ENCODE measurements at places on chromosomes 7 and 10.

DNA sequence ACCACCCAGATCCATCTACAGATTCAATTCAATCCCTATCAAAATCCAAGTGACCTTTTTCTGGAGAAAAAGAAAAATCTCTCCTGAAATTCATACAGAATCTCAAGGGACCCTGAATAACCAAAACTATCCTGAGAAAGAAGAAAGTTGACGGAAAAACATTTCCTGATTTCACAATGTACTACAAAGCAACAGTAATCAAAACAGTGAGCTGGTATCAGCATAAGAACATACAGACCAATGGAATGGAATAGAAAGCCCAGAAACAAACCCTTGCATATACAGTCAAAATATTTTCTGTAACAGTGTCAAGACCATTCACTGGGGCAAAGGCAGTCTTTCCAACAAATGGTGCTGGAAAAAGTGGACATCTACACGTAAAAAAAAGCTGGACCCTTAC, 89.9 kb downstream of the JMJD1C start:
- DNase-seq: no peak
- no peaks in the 10 kb centered on the region for H3K36me3 ChIP-seq
- H3K4me1 ChIP-seq: no peaks in the 10 kb centered on the region
- no peak overlapping the region for H3K27ac ChIP-seq
- H3K4me3 ChIP-seq: no peak overlapping the region
- H3K27me3 ChIP-seq: no peaks in the 10 kb centered on the region

DNA sequence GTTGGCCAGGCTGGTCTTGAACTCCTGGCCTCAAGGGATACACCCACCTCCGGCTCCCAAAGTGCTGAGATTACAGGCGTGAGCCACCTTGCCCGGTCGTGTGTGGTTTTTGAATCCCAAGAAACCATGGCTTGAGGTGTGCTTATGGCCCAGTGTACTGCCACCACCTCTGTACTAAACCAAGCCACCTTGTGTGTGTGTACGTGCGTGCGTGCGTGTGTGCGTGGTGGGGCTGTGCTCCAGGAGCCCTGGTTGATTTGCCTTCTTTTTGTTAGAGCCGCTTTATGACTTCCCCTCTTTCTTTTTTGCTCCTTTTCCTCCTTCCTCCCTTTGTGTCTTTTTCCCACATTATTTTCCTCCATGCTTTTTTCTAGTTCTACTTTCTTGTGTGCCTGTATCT, 121.4 kb downstream of the CAMK1D start:
- no peaks in the 10 kb centered on the region for H3K4me1 ChIP-seq
- H3K4me3 ChIP-seq: no peak overlapping the region
- DNase-seq: no peak

DNA sequence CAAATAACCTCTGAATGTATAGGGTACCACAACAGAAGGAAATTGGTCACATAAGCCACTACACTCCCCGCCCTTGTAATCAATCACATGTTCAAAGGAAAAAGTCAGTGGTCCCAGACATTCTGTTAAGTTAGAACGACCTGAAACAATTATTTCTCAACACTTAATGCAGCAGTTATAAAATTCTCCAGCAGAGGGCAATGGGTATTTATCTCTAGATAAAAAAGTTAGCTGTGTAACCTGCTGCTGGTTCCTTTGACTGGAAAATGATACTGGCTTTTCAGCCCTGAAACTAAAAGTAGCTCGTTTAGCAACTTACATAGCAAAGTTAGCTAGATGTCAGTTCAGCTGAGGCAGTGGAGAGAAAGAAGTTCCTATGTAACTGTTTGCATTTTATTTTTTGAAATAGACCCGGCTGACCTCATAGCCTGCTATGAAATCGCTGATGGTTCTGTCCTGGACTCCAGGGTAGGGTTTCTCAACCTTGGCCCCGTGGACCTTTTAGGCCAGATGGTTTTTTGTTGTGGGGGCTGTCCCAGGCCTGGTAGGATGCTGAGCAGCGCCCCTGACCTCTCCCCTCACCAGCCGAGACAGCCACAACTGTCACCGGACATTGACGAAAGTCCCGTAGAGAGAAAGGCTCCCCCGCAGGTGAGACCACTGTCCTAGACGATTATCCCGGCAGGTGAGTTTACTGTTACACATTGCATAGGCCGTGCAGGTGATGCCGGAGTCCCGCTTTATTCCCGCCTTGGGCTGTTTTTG, 40.2 kb upstream of the PROSER2 start:
- H3K4me3 ChIP-seq: no peak overlapping the region
- H3K27me3 ChIP-seq: no peaks in the 10 kb centered on the region
- H3K36me3 ChIP-seq: no peaks in the 10 kb centered on the region
- no peak overlapping the region for H3K27ac ChIP-seq

- no peaks in the 10 kb centered on the region for H3K4me1 ChIP-seq
- H3K27me3 ChIP-seq: no peaks in the 10 kb centered on the region
- H3K4me3 ChIP-seq: no peak overlapping the region
- H3K36me3 ChIP-seq: peaks cover 79% of the 10 kb centered on the region
Measured at GRCh38 chr10:381805-382204, 246.6 kb downstream of the ZMYND11 start.

DNA sequence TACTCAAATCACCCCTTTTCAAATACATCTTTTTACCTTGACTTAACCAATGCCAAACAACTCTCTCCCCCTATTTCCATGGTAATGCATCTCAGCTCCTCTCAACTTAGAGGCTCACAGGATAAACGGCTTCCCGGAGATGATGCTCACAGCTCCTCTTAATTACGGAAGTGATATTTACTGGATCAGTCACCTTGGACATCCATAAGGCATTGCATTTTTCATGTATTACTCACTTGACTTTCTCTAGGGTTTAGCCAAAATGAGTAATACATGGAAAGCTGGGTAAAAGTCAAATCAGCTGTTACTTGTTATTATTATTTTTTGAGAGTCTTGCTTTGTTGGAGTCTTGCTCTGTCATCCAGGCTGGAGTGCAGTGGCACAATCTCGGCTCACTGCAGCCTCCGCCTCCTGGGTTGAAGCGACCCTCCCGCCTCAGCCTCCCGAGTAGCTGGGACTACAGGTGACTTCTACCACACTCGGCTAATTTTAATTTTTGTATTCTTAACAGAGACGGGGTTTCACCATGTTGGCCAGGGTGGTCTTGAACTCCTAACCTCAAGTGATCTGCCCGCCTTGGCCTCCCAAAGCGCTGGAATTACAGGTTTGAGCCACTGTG, 73.3 kb upstream of the RHEB start:
- no peak overlapping the region for H3K4me3 ChIP-seq
- no peak for DNase-seq
- H3K27me3 ChIP-seq: no peaks in the 10 kb centered on the region
- no peak overlapping the region for H3K27ac ChIP-seq

- no peaks in the 10 kb centered on the region for H3K36me3 ChIP-seq
- H3K27ac ChIP-seq: no peak overlapping the region
- no peaks in the 10 kb centered on the region for H3K27me3 ChIP-seq
- no peaks in the 10 kb centered on the region for H3K4me1 ChIP-seq
- no peak overlapping the region for H3K4me3 ChIP-seq
Measured at GRCh38 chr7:110507369-110507768, 583.6 kb upstream of the LRRN3 start.

DNA sequence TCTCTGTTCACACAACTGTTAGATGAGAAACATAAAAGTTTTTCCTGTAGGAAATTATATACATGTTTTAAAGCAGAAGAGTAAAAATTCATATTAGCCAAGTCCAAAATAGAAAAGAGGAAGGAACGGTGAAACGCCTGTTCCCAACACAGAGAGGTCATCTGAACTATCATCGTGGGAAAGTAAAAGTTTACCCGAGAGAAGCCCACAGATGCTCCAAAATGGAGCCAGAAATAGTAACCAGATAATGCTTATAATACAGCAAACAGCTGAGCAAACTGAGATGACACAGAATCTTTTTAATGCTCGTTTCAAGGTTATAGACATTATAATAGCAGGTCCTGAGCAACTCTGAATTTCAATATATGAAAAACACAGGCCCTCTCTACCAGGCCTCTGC, 24.5 kb downstream of the FRMD4A start:
- H3K27ac ChIP-seq: no peak overlapping the region
- peaks cover 30% of the 10 kb centered on the region for H3K27me3 ChIP-seq
- no peaks in the 10 kb centered on the region for H3K36me3 ChIP-seq
- H3K4me3 ChIP-seq: no peak overlapping the region
- no peaks in the 10 kb centered on the region for H3K4me1 ChIP-seq

DNA sequence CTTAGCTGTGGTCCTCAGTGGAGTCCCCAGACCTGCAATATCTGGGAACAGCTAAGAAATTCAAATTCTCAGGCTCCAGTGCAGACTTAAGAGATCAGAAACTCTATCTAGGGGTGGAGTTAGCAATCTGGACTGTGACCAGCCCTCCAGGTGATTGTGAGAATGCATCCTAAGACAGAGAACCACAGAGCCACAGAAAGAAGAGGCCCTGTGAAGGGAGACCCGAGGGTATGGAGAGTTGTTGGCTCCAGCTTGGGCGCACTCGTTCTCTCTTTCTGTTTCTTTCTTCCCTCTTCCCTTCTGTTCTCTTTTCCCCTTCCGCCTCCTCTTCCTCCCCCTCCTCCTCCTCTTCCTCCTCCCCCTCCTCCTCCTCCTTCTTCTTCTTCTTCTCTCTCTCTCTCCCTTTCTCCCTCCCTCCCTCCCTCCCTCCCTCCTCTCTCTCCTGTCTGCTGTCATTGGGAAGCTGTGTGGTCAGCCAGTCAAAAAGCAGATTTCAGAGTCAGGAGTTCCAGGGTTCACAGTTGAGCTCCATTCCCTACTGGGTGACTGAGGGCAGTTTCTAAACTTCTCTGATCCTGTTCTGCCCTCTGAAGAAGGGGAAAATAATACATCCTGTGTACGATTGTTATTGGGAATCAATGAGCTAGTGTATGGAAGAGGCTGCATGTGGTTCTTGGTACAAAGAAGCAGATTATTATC, 62.1 kb upstream of the STEAP1B start:
- no peak overlapping the region for H3K4me3 ChIP-seq
- peaks cover 4% of the 10 kb centered on the region for H3K4me1 ChIP-seq
- DNase-seq: no peak
- peaks cover 14% of the 10 kb centered on the region for H3K27me3 ChIP-seq
- H3K27ac ChIP-seq: peak overlapping the region; percentile 58

DNA sequence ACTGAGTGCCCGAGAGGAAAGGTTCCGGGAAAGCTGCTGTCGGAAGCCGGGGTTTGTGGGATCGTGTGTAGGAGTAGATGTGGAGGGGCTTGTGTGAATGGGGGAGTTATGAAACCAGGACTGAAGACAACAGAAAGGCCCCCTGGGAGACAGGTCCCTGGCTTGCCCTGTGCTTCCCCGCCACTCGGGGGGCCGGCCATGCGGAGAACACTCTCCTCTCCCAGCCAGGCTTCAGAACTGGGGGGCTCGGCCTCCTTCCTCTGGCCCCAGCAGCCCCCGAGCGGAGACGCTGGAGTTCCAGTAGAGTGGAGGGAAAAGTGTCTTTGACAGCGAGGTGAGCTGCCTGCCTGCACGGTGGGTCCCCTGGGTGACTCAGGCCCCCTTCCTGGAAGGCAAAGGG, 185.0 kb downstream of the MGMT start:
- no peaks in the 10 kb centered on the region for H3K4me1 ChIP-seq
- H3K27ac ChIP-seq: no peak overlapping the region
- no peaks in the 10 kb centered on the region for H3K36me3 ChIP-seq
- no peak overlapping the region for H3K4me3 ChIP-seq
- no peaks in the 10 kb centered on the region for H3K27me3 ChIP-seq

DNA sequence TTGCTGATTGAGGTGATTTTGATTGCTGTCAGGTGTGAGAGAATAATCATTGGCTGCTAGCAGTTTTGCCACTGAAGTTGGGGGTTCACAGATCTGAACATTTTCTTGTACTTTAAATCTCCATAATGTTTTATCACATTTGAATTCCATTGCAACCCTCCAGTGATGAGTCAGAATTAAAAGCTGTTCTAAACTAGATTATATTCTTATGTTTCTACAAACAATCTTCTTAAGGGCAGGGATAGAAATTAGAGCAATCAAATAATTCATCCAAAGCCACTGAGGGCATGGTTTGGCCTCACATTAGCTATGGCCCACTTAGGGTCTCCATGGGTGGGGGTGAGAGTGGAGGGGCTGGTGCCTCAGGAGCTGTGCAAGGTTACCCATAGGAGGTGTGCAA, 53.0 kb upstream of the RPA3 start:
- peaks cover 36% of the 10 kb centered on the region for H3K4me1 ChIP-seq
- no peak for DNase-seq
- no peak overlapping the region for H3K27ac ChIP-seq
- no peaks in the 10 kb centered on the region for H3K36me3 ChIP-seq
- no peaks in the 10 kb centered on the region for H3K27me3 ChIP-seq

- no peaks in the 10 kb centered on the region for H3K27me3 ChIP-seq
- H3K36me3 ChIP-seq: no peaks in the 10 kb centered on the region
- H3K27ac ChIP-seq: no peak overlapping the region
- no peaks in the 10 kb centered on the region for H3K4me1 ChIP-seq
Measured at GRCh38 chr10:7239312-7239985, 171.4 kb downstream of the SFMBT2 start.

DNA sequence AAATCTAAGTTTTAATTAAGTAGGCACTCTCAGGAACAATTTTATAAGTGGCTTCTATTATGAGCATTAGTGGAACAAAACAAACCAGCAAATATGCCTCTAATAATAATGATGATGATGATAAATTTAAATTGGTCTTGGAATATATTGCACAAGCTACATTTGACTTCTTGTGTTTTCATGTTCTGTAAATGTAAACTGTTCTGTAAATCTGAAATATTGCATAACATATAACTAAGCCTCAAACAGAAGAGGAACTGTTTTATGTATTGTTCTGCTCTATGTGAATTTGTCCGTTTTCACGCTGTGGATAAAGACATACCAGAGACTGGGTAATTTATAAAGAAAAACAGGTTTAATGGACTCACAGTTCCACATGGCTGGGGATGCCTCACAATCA, 625.2 kb upstream of the CELF2 start:
- no peaks in the 10 kb centered on the region for H3K4me1 ChIP-seq
- no peak for DNase-seq
- H3K4me3 ChIP-seq: no peak overlapping the region
- H3K36me3 ChIP-seq: no peaks in the 10 kb centered on the region
- peaks cover 71% of the 10 kb centered on the region for H3K27me3 ChIP-seq
- H3K27ac ChIP-seq: no peak overlapping the region

DNA sequence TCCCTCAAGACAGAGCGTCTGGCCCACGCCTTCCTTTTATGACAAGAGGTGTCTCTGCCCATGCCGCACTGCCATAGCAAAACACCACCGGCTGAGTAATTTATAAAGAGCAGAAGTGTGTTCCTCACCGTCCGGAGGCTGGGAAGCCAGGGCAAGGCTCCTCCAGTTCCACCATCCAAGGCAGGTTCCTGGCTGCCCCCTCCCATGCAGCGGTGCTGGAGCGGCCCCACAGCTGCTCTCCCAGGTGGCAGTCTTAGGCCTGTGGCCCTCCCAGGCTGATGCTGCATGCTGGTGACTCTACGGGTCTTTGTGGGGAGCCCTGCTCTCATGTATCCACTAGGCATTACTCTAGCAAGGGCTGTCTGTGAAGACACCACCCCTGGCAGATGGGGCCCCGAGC, 113.1 kb downstream of the TCERG1L start:
- no peak overlapping the region for H3K27ac ChIP-seq
- H3K4me1 ChIP-seq: no peaks in the 10 kb centered on the region
- no peaks in the 10 kb centered on the region for H3K36me3 ChIP-seq
- no peak overlapping the region for H3K4me3 ChIP-seq
- no peak for DNase-seq
- no peaks in the 10 kb centered on the region for H3K27me3 ChIP-seq
